ENCODE measurements at places on chromosomes 11 and 22.

GRCh38 chr11:77668760-77669159 lies 31.2 kb upstream of the CLNS1A start:
- DNase-seq, result no peak

- DNase-seq, result no peak
Observed at GRCh38 chr11:21771097-21771496, 421.8 kb upstream of the ANO5 start.

- DNase-seq, result no peak
Observed at GRCh38 chr11:83092488-83093384, 21.0 kb upstream of the RAB30 start.

- no peak for DNase-seq
Observed at GRCh38 chr11:111082664-111083063, 162.9 kb upstream of the POU2AF2 start.

Data from activated T-cell treated with anti-CD3 and anti-CD28 coated beads, Interleukin-2, amount 50 U/mL, for 24 hours (primary cell).